ENCODE measurements at places on chromosomes 2 and 18.

GRCh38 chr2:29375843-29376242, 260.6 kb downstream of the CLIP4 start:
- no peak for DNase-seq

DNA sequence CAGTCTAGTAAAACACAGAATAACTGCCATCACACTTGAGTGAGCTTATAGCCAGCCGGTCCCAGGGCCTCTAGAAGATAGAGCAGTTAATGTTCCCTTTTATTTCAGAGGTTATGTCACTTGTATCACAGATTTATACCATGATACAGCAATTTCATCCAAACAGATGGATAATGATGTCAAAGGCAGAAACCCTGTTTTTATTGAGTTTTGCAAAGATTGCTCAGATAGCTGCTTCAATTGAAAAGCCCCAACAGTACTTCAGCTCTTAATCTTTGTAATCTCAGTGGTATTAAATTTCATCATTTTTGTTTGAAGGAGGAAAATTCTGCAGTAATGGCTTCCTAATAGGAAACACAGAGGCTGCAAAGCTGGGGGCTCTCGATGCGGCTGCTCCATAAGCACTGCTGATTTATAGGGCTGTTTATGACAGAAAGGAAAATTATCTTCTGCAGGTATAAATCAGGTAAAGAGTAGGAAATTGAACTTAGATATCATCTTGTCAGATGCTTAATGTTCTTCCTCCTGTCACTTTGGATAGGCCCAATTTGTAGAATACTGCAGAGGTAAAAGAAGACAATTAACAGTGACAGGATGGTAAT, 112.3 kb downstream of the LNPK start:
- DNase-seq: no peak

GRCh38 chr2:1137264-1137663, 186.6 kb downstream of the SNTG2 start:
- no peak for DNase-seq

- no peak for DNase-seq
Measured at GRCh38 chr2:146853741-146854444, 990.9 kb upstream of the ACVR2A start.

DNA sequence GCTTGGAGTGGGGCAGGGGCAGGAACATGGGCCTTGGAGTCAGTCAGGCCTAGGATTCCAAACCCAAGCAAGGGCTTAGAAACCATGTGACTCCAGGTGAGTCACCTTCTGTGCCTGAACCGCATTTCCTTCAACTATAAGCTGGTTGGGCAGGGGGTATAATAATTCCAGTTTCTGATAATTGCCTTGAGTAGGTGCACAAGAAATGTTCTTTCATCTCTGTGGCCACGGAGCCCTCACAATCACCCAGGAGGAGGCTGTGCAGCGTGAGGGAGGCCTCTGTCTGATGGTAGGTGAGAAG, 112.1 kb upstream of the HAAO start:
- DNase-seq: no peak

DNA sequence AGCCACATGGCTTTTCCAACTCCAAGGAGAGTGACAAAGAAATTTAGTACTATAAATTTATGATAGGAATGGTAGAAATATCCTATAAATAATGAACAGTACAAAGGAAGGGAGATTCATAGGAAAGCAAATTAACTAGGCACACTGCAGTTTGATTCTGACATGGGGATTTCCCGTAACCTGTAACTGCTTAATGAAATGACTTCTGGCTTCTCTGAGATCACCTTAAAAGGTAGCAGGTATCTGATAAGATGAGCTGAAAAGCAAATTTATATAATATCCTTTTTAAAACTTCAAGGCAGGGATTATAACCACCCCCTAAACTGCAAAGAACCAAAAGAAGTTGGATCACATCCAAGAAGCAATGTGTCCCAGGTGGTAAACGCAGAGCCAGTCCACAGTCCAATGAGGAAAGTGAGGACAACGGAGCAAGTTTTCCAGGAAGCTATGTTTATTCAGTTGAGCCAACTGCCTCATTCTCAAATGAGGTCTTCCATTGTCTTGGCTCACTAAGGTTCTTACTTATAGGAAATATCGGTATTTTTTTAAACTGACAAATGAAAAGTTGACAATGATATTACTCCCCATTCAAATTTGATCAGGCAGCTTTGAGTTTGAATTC, 43.0 kb downstream of the WIPF1 start:
- no peak for DNase-seq

DNA sequence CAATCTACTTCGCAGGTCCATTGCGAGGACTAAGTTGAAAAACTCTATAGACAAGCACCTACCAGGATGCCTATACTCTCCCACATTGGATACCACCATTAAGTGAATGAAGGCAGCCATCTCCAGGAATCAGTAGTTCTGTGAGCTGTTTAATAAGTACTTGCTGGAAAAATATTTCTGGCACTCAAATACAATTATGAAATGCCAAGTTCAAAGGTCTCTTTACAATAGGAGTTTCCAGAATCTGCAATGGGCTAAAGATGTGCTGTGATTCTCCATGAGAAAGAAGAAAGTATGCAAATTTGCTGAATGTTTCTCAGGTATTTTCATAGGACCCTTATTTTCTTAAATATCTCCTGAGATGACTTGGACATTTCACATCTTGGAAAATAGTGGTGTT, 103.0 kb downstream of the AP1S3 start:
- DNase-seq: no peak

- no peak for DNase-seq
Measured at GRCh38 chr2:217912098-217913024, 90.4 kb downstream of the TNS1 start.

DNA sequence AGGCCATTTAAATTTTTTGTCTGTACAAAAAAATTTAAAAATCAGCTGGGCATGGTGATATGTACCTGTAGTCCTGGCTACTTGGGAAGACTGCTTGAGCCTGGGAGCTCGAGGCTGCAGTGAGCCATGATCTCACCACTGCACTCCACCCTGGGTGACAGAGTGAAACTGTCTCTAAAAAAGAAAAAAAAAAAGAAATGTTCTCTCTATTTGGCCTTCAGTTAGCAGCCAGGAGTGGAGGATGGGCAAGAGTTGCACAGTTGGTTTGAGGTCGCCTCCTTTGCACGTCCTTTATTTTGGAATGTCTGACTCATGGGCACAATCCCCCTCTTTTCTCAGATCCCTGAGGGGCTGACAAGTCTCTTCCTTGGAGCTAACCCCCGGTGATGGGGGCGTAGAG, 26.3 kb downstream of the ITM2C start:
- no peak for DNase-seq

DNA sequence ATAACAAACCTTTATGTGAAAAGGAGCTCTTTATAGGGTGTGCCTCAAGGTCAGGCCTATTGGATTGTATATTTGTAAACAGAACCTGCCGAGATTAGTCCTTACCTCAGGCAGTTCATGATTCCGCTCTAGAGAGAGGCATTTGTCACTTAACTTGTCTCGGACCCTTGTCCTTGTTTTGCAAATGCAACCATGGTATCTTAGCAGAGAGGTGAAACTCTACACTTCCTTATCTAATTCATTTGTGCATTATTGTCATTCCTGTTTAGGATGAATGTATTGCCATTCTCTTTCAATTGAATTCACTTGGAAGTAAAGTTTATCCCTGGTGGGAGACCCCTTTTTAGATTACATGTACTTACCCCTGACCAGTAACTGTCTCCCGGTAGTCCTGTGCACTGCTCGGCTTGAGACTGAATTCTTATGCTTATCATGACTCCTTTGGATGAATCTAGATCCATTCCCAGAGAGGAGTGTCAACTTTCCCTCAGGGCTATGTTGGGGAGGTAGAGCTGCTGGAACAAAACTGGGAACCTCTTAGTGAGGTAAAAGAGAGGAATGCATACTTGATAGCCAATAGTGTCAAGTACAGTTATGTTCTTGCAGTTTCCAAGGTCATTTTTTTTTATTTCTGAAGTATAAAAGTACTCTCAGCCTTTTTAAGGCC, 46.6 kb downstream of the SGPP2 start:
- DNase-seq: no peak

DNA sequence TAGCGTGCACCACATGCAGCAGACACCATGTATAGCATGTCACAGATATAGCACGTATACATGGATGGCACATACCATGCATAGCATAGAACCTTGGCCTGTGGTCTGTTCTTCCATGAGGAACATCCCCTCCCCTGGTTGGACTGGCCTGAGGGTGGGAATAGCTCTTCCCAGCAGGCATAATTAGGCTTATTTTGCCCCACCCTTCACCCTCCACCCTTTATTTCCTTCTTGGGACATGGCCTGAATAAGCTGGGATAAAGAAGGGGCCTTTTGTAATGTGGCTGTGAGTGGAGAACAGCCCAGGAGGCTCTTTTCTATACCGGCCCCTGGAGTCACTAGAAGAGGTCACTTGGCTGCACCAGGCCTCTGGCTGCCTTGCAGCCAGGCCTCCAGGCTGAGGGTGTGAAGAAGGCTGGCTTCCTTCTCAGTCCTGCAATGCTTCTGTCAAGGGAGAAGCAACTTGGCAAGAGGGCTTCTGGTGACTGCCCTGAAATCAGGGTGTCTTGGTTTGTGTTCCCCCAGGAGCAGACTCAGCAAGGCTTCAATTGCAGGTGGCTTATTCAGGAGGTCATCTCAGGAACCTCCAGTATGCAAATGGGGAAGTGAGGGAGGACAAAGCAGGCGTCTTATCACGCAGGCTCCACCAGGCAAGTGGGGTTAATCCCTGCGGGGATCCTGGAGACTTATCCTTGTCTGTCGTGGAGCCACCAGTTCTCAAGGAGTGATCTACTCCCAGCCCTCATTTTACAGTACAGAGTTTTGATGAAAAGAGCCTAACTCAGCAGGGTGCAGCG, 68.2 kb downstream of the HS6ST1 start:
- no peak for DNase-seq

DNA sequence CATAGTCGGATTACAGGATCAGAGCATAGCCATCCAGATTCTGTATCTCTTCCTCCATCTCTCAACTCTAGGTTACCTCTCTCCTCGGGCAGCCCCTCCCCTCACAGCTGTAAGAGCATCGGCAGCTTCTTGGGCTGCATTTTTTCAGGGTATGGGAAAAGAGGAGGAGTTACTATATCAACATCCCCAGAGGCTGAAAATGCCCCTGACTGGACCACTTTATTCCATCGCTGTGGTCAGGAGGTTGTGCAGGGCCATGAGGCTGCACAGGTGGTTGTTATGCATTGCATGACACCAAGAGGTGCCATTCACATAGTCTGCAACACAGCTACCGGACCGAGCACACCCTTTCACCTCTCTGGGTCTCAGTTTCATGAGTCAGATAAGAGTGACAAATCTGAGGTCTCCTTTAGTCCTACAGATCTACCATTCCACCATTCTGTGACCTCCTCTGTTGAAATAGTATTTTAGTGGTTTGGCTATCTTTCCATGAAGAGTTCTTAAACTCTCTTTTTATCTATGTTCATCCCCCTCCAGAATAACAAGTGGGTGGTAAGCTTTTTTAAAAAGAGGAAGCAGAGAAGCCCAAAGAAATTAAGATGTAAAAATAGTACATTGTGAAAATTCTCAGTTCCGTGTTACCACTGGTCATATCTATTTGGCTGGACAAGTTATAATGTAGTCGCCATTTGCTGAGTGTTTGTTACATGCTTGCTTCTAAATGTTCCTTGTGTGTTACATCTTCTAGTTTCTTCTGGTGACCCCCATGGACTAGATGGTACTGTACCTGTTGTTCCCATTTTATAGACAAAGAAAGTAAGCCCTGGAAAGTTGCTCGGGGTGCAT, 56.6 kb upstream of the SLC1A4 start:
- DNase-seq: no peak

- DNase-seq: no peak
Measured at GRCh38 chr2:185952100-185952499, 213.5 kb downstream of the FSIP2 start.

- no peak for DNase-seq
Measured at GRCh38 chr2:160362541-160362940, 131.1 kb downstream of the RBMS1 start.

GRCh38 chr18:448116-448790, 52.2 kb downstream of the COLEC12 start:
- DNase-seq: no peak

- DNase-seq: no peak
Measured at GRCh38 chr2:203438528-203438927, 96.6 kb downstream of the RAPH1 start.

GRCh38 chr2:85794038-85794441, 40.2 kb downstream of the ATOH8 start:
- DNase-seq: no peak

GRCh38 chr18:32695534-32695933, 77.3 kb downstream of the KLHL14 start:
- no peak for DNase-seq

GRCh38 chr2:4101936-4102335, 398.6 kb downstream of the DCDC2C start:
- no peak for DNase-seq

Measured in activated naive CD4-positive, alpha-beta T cell (primary cell).